ENCODE measurements at places on chromosomes 4 and X.
A peak's percentile ranks its signal among the peaks of the same experiment; 100 is the strongest.

GRCh38 chr4:183533698-183534097 is 28.8 kb downstream of the ING2 start:
- no peak for DNase-seq

DNA sequence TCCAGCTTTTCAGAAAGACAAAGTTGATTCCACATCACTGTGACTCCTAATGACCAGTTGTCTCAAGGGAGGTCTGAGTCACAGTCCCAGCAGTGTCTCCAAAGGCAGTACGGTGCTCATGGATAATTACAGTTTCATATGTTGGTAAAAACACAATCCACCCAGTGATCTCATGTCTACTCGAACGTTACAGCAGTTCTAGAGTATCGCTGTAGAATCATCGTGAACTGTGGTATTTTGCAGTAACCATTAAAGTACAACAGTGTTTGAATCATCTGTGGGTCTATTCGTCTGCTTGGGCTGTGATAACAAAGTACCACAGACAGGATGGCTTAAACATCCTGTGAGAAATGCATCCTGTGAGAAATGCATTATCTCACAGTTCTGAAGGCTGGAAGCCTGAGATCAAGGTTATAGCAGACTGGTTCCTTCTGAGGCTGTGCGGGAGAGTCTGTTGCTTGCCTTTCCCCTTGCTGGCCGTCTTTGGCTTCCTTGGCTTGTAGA is 121.1 kb upstream of the SORBS2 start:
- no peak for DNase-seq

DNA sequence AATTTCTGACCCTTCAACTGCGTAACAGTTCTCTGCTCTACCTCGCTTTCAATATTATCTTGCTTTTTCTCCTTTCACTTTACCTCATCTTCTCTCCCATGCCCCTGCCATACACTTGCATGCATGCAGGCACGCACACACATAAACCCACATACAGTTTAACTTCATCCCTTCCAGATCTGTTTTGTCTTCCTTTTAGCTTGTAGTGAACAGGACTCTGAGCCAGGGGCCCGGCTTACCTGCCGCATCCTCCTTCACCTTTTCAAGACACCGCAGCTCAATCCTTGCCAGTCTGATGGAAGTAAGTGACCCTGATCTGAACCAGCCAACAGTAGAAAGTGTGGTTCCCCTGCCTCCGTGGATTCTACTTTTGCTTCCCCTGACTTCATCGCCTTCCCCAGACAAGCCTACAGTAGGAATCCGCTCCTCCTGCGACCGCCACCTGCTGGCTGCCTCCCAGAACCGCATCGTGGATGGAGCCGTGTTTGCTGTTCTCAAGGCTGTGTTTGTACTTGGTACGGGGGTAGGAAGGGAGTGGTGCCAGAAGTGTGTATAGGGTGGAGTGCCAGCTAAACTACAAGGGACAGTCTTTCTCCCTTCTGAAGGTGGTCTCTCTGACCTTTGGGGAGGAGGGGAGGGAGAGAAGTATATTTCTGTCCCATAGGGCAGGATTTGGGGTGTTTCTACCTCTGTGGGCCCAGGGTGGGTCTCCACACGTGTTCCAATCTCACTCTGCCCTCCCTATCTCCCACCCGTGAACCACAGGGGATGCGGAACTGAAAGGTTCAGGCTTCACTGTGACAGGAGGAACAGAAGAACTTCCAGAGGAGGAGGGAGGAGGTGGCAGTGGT is 10.7 kb downstream of the MED12 start:
- DNase-seq: peak; percentile 14

- no peak for DNase-seq
These were observed 113.7 kb downstream of the SOWAHB start for GRCh38 chr4:76784237-76784636.

GRCh38 chrX:100931218-100931924 is 2.7 kb upstream of the XKRX start:
- no peak for DNase-seq

DNA sequence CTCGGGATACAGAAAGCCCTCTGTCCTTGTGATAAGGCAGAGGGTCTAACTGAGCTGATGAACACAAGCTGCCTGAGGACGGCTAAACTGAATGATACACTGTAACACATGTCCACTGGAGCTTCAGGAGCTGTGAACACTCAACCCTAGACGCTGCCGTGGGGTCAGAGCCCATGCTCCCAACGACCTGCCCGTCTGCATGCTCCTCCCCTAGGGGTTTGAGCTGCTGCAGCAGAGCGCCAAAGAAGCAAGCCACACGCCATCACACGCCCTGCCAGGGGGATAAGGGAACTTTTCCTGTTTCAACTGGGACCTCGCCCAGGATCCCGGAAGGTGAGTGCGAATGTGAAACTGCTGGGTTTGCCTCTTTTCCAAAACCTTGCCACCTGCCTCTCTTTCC is 361.8 kb downstream of the FAT4 start:
- DNase-seq: no peak

DNA sequence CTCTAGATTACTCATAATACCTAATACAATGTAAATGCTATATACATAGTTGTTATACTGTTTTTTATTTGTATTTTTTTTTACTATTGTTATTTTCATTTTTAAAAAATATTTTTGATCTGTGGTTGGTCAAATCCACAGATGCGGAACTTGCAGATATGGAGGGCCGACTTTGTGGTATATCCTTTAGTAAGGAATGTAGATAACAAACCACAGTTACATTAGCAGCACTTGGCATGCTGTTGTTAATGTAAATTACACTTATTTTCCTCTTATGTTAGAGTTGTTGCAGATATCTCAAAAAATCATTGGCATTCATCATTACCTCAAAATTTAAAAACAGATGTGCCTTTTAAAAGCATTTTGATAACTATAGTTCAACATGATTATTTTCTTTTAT is 151.0 kb downstream of the TMEM164 start:
- no peak for DNase-seq

DNA sequence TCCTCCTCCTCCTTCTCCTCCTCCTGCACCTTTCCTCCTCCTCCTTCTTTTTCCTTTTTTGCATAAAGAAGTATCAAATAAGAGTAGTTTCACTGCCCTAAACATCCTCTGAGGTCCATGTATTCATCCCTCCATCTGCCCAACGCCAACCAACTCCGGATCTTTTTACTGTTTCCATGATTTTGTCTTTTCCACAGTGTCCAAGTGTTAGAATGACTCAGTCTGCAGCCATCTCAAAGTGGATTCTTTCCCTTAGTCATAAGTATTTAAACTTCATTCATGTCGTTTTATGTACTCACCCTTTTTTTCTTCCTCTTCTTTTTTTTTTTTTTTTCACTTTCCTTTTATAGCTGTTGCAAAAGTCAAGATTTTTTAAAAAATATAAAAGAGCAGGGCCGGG is 12.9 kb downstream of the CSF2RA start:
- no peak for DNase-seq

DNA sequence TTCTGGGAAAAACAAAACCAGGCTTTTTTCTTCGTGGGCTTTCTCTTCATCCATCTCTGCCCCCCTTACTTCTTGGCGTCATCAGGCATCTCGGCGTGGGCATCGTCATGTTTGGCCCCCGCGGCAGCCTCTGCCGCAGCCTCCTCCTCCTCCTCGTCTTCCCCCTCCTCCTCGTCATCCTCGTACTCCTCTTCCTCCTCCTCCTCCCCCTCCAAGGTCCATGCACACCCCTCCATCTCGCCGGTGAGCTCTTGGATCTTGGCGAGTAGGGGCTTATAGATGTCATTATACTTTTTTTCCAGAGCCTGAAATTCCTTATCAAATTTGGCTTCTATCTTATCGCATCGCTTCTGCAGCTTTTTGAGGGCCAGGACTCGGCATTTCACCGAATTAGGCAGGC is 488 bp downstream of the NAP1L5 start:
- DNase-seq: no peak

- DNase-seq: no peak
These were observed 22.0 kb downstream of the SMIM14 start for GRCh38 chr4:39616651-39617050.

DNA sequence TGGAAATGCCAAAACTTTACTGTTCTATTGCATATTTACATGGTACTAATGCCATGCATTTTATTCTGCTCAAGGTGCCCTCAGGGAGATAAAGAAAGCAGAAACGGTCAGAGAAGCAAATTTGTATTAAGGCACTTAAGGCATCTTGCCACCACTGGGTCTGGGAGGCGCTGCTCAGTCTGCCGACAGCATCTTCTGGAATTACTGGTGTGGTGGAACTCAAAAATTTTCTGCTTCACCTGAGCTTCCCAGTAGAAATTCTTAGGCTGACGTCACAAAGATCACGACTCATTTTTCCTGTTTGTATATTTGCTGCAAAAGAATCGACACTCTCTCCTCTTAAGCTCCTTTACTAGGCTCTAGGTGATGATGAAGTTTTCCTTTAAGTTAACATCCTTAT is 3.0 kb downstream of the RASSF6 start:
- DNase-seq: no peak

- no peak for DNase-seq
These were observed 301.6 kb downstream of the NAF1 start for GRCh38 chr4:162865102-162865501.

DNA sequence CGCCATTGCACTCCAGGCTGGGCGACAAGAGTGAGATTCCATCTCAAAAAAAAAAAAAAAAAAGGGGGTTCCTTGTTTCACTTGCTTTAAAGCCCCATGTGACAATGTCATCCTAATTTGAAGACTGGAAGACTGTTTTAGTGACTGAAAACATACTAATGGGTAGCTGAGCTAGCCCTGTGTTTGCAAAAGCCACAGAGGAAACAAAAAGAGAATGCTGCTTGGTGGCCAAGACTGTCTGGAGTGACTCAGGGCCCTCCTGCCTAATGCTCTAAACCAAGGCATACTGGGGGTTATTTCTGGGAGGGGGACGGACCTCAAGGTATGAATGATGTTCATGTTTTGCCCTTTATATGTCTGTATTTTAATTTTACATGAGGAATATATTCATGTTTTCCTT is 16.0 kb downstream of the HPSE start:
- DNase-seq: no peak

DNA sequence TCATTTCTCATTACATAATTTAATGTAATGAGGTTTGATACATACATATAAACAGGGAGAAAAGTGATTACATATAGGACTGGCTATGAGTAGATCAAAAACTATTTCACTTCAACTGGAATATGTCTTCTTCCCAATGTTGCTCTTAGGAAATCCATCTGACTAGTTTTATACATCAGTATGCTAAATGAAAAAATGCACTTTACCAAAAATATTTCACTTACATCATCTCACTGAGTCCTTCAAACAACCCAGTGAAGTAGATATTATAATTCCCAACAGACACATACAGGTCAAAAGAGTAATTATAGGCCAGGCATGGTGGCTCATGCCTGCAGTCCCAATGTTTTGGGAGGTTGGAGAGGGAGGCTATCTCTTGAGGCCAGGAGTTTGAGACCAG is 215.9 kb downstream of the MID1 start:
- DNase-seq: no peak

GRCh38 chrX:36528661-36529060 is 479.5 kb upstream of the FAM47C start:
- no peak for DNase-seq

DNA sequence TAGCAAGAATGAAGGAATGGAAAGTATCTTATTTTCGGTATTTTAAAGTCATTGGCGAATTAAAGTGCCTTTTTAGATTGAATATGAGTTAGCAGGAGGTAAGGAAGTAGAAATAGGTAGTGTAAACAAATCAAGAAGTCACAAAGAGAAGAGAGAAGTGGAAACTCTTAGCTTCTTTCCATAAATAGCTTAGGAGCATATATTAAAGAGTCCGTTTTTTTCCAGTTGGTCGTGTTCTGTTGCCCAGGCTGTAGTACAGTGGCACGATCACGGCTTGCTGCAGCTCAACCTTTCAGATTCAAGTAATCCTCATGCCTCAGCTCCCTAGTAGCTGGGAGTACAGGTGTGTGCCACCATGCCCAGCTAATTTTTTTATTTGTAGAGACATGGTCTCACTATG is 56.4 kb downstream of the UBE2K start:
- no peak for DNase-seq

DNA sequence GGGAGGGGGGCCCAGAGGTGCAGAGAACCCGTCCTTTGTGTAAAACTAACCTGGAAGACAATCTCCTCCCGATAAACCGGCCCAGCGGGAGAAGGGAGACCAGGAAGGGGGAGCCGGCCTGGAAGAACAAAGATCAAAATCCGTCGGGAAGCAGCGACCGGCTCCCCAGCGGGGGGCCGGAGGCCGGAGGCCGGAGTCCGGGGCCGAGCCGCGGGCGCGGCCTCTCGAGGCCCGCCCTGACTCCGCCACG is 552 bp downstream of the ZDHHC9 start:
- DNase-seq: no peak

- peak; percentile 15 for DNase-seq
These were observed 7.8 kb upstream of the PLS3 start for GRCh38 chrX:115553171-115553570.

- no peak for DNase-seq
These were observed 694 bp downstream of the TBL1X start for GRCh38 chrX:9465380-9466123.

DNA sequence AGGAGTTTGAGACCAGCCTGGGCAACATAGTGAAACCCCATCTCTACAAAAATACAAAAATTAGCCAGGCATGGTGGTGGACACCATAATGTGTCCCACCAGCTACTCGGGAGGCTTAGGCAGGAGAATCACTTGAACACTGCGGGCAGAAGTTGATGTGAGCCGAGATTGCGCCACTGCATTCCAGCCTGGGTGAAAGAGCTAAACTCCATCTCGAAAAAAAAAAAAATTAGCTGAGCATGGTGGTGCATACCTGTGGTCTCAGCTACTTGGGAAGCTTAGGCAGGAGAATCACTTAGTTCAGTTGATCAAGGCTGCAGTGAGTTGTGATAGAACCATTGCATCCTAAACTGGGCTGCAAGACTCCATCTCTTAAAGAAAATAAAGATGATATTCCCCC is 91.2 kb downstream of the PLS3 start:
- DNase-seq: no peak

DNA sequence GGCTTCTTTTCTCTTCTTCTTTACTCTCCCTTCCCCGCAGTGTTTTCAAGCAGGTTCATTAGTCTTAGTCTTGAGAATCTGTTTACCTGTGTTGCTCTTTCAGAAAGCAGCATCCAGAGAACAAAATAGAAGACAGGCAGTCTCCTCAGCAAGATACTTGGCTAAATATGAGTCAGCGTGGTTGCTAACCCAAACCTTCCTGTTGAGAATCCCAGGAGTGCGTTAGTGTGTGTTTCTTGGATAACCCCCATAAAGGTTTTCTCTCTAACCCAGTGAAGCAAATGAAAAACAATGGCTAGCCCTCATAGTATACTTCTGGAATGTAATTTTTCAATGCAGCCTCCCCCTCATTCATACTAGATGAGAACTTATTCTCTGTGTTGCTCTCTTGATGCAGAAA is 41.1 kb downstream of the BMPR1B start:
- no peak for DNase-seq

DNA sequence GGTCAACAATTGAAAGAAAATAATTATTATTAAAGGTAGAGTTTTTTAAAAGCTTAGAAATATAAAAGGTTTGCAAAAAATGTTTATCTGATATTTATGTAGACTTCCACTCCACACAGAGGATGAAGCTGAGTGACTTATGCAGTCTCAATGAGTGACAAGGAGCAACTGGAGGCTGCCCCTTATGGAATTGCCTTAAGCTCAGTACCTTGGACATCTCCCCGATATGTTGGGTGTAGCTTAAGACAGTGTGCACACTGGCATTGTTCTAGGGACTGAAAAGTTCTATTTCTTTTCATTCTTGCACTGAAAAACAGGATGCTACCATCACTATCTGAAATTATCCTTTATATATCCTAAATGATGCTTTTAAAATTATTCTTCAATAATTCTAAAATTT is 292.1 kb downstream of the PRDM5 start:
- DNase-seq: no peak

GRCh38 chr4:13202701-13203100 is 281.4 kb downstream of the RAB28 start:
- DNase-seq: no peak
